NCI-H460 (cell line): ENCODE measurements at places on chromosomes 7 and 10. TPM values are rescaled to one million over a fixed set of nuclear protein-coding genes. Genes with fewer than 3 reads are reported as not detected.

Gene DYDC2
- not detected in 2 replicates for total RNA-seq

Gene ALOX5
- not detected in 2 replicates for total RNA-seq

Gene STEAP1
- 3.6 and 3.8 TPM in 2 replicates for total RNA-seq

Gene SEMA3E
- total RNA-seq, result 23.3 and 23.9 TPM in 2 replicates

Gene TET1
- total RNA-seq, result 2.8 and 3.0 TPM in 2 replicates

Gene AQP1
- 0.15 and 0.26 TPM in 2 replicates for total RNA-seq

Gene FAM180A
- total RNA-seq, result not detected in 2 replicates

Gene FBH1
- 30.8 and 37.9 TPM in 2 replicates for total RNA-seq

Gene VWDE
- total RNA-seq, result 3.1 and 4.0 TPM in 2 replicates

Gene SEMA3A
- 61.7 and 73.9 TPM in 2 replicates for total RNA-seq

Gene PPP1R9A
- 3.6 and 5.6 TPM in 2 replicates for total RNA-seq

Gene ATOH7
- total RNA-seq, result 0.20 TPM in 1 of 2 replicates, not detected in the other

Gene ASIC3
- total RNA-seq, result 1.1 and 2.0 TPM in 2 replicates

Gene SPDYE16
- total RNA-seq, result not detected in 2 replicates

Gene RAB19
- total RNA-seq, result not detected in 2 replicates
